ENCODE measurements at places on chromosomes 6 and 20. TPM values are rescaled to one million over a fixed set of nuclear protein-coding genes. Genes with fewer than 3 reads are reported as not detected.

DNA sequence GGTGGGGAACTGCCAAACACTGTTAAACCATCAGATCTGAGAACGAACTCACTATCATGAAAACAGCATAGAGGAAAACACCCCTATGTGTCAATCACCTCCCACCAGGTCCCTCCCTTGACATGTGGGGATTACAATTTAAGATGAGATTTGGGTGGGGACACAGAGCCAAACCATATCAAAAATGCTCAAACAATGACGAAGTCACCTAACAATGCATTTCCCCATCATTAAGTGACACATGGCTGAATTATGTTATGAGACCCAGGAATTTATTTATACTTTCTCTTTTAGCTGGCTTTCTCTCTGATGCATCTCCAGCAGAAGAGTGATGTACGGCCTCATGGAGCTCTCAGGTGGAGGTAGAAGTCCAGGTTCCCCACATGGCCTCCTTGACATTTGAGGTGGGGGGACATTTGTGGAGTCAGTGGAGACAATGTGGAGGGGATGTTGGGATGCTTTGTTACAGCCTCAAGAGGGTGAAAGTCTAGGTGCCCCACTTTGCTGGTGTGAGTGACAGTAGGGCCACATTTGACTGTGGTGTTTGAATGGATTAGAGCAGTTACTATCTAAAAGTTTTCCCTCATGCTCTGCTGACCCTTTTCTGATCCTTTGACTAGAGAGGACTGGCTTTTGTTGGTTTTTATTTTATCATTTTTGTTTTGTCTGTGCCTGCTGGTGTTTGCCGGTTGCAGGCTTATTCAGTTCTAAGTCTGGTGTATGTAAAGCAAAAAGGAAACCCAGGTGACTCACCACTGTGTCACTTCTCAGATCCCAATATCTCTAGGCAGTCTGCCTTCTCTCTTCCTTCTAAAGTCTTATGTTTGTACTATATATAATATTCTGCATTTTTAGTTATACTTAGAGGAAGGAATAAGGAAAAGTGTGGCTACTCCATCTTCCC is 18.5 kb upstream of the DCBLD1 start:
- no peak for DNase-seq

- peak; percentile 71 for DNase-seq
Observed at GRCh38 chr20:63738687-63739129, 868 bp upstream of the SLC2A4RG start.

DNA sequence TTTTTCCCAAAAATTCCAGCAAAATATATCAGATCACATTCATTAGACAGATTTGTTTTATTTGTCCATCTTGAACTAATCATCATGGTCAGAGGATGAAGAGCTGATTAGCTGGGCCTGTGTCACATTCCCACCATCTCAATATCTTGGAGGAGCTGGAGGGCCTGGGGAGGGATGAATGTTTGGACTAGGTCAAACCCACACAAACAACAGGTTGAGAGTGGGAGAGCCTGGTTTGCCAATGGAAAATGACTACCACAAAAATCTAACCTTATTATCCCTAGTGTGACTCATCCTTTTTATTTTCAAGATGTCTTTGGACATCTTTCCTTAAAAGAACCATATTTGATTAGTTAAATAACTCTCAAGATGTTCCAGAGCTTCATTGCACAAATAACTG is 242.4 kb downstream of the OGFRL1 start:
- DNase-seq, result no peak

DNA sequence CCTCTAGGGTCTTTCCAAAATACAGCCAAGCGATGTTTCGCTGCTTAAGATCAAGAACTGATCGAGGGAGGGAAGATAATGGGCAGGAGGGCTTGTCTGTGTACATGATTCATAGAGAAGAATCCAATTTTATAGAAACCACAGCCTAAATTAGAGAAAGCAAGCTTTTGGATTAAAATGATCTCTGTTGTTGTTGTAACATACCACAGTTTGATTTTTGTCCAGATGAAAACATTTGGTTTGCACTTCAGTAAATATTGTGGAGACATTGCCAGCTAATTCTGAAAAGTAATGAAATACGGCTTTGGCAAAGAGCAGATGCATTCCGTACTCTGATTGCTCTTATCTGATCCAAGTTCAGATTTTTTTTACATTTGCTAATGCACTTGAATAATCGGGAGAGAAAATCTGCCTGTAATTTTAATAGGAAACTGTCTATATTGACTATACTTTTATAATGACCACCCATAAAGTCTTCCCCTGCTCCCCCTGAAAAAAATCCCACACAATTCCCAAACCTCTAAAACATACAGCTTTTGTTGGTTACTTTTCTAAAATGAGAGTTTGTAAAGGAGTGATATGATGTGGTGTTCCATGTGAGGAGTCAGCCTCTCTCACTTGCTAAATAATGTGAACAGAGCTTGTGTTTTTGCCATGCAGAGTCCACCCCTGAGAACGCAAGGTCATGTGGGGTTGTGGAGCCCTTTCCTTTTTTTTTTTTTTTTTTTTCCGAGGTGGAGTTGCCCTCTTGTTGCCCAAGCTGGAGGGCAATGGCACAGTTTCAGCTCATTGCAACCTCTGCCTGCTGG is 199.9 kb downstream of the DTNBP1 start:
- DNase-seq, result no peak

DNA sequence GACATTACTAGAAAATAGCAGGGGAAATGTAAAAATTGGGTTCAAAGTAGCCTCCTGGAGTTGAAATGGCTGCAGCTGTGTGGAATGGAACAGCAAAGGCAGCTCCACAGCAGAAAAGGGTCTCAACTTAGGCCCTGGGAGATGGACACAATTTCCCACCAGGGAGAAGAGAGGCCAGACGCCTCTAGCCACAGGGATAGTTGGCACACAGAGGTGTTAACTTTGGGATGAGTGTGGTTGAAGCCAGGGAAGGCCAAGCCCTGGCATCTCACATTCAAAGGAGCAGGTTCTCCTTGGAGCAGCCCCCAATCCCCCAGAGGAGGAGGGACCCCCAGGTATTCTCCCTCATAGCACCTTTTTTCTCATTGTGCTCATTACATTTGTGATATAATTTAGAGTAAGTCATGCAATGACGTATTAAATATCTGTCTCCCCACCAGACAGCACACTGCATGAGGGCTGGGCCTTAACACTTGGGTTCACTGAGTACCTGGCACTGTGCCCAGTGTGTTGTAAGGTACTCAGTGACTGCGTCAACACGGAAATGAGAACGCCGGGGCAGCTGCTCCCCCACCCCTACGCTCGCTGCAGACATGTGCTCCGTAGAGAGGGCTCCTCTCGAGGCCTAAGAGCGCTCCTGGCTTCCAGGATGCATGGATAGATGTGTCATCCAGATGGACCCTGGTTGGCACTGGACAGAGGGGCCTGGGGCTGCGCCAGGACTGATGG is 76.0 kb upstream of the CD93 start:
- no peak for DNase-seq

GRCh38 chr6:95548188-95548786 is 29.0 kb upstream of the MANEA start:
- DNase-seq, result no peak

DNA sequence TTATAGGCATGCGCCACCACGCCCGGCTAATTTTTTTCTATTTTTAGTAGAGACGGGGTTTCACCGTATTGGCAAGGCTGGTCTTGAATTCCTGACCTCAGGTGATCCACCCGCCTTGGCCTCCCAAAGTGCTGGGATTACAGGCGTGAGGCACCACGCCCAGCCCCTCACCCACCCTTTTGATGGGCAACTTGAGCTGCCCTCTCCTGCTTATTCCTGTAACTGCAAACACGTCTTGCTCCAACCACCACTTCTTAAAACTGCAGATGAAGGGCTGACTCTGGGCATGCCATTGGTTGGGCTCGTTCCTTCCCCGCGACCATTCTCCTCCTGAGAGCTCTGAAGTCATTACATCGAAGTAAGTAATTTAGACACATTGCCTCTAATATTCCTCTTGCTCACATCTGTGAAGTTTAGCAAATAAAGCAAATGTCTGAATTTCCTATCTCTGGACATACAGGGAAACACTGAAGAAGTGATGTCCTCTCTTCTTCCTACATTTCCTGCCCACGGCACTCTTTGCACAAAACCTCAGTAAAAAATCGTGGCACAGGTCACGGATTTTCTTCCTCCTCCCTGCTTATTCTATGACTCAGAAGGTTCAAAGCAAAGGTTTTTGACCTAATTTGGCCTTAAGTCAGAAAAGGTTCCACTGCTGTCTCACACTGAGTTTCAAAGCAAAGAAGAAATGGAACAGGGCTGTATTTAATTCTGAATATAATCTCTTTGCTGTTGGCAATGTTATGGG is 117.5 kb downstream of the GMPR start:
- DNase-seq, result no peak

GRCh38 chr6:85389151-85389797 is 60.6 kb upstream of the NT5E start:
- no peak for DNase-seq

- DNase-seq, result no peak
Observed at GRCh38 chr20:38049800-38050199, 16.3 kb downstream of the RPRD1B start.

GRCh38 chr6:70507161-70507560 is 59.6 kb upstream of the SDHAF4 start:
- DNase-seq, result no peak

Gene SLC32A1
- total RNA-seq, result not detected

Gene LINC00237
- not detected for total RNA-seq

Gene ZSCAN23
- total RNA-seq, result 11.2 TPM

Gene MOXD1
- total RNA-seq, result 3.7 TPM

Data from type B pancreatic cell (in vitro differentiated cells).